NCI-H1105 treated with DMSO at 0.1 percent for 48 hours (cell line): ENCODE measurements at places on chromosomes 1 and 21.

DNA sequence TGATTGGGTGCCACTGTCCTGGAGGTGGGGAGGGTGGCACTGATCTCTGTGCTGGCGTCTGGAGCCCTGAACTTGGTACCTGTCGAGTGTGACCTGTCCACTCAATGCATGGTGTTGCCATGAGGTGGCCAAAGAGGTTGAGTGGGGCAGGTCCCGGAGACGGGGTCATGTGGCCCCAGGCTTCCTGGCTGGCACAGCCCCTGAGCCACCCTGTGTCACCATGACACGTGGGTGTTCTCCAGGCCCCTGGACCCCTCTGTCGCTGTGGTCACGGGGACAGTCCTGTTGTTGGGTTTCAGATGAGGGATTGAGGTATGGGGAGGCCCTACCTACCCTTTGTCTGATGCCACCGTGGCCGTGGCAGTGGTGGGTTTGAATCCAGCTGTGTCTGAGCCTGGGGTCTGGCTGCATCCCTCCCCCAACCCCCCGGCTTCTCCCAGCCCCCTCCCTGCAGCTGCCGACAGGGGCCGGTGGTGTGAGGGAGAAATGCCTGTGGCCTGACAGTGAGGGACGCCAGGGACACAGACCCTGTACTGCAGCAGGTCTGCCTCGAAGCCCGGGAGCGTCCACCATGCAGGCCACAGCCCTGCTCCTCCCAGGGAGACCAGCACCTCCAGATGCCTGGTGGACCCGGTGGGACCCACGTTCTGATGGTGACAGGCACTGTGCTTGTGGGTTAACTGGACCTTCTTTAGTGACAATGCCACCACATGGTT is 12.0 kb downstream of the TRPM2 start:
- no peak for DNase-seq

DNA sequence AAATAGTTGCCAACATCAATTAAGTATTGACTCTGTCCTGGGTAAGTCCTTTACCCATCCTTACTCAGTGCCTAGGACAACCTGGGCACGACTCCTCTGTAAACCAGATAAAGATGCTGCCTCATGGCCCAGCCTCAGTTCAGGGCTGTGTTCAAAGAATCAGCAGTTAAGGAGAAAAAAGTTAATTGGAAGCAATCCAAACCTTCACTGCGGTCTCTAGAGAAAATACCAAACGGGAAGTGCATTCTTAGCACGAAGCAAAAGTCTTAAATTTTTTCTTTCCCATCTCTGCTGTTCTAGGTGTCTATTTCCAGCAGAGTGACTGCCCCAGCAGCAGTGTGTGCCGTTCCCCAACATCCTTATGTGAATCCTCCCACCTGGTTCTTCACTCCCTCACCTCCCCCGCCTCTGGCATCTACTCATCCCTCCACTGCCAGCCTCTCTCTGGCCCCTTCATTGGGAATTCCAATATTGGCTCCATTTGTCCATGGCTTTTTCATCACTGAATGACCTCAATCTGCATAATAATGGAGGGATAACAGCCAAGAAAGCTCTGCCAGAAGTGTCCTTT is 23.2 kb downstream of the KANK4 start:
- no peak for DNase-seq

DNA sequence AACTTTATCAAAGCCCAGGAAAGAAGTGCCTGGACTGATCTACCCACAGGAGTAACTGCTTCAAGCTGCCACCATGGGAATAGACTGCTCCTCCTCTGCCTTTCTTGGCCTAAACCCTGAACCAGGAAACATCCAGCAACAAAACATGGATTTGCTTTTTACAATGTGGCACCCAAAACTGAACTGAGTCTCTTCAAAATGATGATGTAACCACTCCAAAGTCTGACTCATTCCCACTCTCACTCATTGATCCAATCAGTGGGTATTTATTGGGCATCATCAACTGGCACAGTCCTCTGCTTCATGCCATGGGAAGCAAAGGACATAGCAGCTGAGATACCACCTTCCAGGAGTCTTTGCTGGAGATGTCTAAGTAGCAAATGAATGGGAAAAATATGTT is 23.5 kb downstream of the CYP4A22 start:
- DNase-seq: no peak

- no peak for DNase-seq
Observed at GRCh38 chr1:12565966-12566352, 52.1 kb downstream of the DHRS3 start.

- peak; percentile 75 for DNase-seq
Observed at GRCh38 chr1:63073309-63074306, 248.8 kb upstream of the FOXD3 start.

DNA sequence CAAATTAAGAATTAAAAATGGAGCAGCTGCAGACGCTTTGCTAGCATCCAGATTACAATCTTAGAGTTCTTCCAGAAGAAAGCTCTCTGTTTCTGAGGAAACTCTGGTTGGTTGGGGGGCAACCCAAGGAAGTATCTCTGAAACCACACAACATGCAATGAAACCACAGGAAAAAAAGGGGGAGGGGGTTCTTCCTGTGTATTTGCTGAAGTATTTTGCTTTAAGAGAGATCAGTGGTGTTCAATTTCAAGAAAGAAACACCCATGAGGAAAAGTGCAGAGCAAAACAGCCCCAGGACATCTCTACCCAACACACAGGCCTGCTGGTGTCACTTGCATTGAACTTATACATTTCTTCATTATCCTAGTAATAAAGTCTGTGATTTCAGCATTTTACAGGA is 19.7 kb upstream of the TIAM1 start:
- DNase-seq: no peak

DNA sequence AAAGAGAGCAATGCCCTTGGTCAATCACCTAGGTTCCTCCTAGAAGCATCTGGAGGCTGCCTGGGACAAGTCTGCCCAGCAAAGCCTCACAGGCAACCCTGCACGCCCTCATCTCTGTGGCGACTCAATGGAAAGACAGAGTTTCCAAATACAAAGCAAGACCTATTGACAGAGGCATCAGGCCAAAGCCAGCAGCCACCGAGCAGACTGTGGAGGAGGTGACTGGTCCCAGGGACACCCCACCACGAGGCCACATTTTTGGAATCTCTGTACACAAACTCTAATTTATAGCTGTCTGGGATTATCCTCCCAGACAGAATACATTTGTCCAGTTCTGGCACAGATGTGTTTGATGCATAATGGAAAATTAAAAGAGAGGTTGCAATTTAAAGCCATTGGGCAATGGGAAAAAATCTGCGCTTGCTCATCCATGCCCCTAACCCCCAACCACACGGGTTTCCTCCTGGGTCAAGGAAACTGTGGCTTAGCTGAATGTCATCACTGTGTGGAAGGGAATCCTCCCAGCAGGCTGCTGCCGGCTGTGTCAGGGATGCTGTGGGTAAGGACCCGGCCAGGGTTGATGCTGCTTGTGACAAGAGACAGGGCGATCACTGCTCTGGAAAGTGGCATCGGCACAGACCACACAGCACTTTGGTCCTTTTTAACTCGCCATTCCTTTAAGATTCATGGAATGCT is 14.3 kb downstream of the TSPAN2 start:
- DNase-seq: no peak

- DNase-seq: no peak
Observed at GRCh38 chr1:217856342-217857034, 225.3 kb downstream of the SPATA17 start.

DNA sequence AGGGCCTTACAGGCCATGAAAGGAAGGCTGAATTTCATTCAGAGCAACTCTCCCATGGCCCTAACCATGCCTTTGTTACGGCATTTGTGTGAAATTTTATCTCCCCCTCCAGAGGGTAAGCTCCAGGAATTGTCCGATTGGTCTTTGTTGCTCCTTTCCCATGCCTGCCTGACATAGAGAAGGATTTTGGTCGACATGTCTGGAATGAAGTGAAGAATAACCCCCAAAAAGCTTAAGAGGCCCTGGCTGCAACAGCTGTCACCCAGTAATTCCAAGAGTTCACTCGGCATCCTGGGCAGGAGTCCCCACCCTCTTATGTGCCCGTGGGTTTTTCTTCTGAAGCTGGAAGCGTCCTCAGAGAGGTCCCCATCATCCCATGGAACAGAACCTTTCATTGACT is 20.6 kb downstream of the CDA start:
- no peak for DNase-seq

- no peak for DNase-seq
Observed at GRCh38 chr1:164704954-164705353, 146.0 kb downstream of the PBX1 start.

- DNase-seq: no peak
Observed at GRCh38 chr1:157288996-157289395, 150.8 kb upstream of the ETV3 start.

DNA sequence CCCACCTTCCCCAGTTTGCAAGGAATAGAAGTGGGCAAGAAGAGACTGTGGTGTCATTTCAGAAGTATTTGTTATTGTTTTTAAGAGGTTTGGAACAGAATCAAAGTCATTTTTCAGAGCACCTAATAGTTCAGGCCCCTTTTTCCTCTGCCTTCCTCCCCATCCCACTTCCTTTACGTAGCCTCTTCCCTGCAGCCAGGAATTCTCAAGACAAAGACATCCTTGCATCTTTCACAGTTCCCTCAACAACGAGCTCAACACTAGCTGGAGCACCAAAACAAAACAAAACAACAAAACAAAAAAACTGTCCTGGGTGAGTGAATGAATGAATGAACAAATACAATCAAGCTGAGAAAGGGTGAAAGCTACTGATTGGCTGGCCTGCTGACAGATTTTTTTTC is 7.0 kb downstream of the PALMD start:
- DNase-seq: no peak

- DNase-seq: peak; percentile 12
Observed at GRCh38 chr1:155933591-155934096, 569 bp downstream of the KHDC4 start.

DNA sequence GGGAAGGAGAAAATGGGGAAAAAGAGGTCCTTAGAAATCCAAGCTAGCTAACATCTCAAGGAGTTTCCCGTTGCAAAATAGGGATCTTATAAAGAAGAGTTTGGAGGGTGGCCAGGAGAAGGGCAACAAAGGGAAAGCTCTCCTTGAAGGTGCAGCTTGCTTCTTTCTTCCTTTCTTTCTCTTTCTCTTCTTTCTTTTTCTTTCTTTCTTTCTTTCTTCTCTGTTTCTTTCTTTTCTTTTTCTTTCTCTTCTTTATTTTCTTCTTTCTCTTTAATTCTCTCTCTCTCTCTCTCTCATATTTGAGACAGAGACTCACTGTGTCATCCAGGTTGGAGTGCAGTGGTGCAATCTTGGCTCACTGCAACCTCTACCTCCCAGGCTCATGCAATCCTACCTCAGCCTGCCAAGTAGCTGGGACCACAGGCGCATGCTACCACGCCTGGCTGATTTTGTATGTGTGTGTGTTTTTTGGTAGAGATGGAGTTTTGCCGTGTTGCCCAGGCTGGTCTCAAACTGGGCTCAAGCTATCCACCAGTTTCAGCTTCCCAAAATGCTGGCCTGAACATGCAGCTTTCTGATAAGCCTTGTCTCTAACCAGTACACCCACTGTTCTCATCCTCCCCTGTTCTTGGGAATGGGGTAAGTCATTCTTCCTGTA is 44.4 kb downstream of the RNF11 start:
- no peak for DNase-seq

- DNase-seq: no peak
Observed at GRCh38 chr1:150441121-150441520, 46.1 kb upstream of the TARS2 start.

DNA sequence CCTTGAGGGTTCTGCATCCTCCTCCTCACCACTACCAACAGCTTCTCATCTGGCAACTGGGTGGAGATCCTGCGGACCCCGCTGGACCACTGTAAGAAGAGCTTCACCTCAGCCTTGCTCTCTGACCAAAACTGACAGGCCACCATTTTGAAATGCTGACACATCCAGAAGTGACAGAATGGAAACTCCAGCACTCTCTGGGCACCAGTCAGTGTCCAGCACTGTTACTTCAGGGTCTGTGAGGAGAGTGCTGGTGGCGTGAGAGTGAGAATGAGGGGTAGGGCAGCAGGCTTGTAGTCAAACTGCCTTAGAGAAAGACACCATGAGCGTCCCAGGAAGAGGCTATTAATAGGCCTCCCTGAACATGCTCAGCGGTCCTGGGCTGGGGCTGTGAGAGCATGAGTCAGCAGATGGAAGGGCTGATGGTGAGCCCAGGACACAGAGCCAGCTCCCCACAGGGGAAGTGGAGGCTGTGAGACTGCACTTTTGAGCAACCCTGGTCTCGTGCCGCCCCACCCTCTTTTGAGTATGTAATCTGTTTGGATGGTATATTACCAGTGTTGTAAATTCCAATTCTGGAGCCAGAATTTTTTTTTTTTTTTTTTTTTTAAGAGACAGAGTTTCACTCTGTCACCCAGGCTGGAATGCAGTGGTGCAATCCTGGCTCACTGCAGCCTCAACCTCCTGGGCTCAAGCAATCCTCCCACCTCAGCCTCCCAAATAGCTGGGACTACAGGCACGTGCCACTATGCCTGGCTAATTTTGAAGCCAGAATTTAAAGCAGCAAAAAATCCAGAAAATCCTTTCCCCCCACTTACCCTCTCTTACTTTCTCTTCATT is 34.4 kb upstream of the SLC30A1 start:
- DNase-seq: no peak

DNA sequence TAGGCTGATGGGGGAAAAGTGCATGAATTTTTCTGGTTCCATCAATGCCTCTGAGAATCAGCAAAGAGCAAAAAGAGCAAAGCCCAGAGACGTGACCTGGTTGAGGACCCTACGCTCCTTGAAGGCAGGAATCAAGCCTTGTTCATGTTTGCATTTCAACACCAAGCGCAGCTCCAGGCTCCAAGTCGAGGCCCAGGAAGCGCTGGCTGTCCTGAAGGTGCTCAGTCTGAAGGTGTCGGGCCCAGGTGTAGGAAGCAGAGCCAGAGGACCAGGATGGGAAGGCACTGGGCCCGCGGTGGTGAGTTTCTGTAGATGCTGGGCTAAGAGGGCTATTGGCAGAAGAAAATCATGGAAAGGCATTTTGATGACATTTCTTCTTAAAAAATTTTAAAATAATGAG is 25.6 kb upstream of the KCNE2 start:
- DNase-seq: no peak

- no peak for DNase-seq
Observed at GRCh38 chr1:196659471-196659870, 7.6 kb downstream of the CFH start.

GRCh38 chr1:19690342-19690741 is 25.7 kb downstream of the HTR6 start:
- no peak for DNase-seq

- DNase-seq: no peak
Observed at GRCh38 chr1:93728480-93729131, 47.0 kb upstream of the BCAR3 start.

GRCh38 chr1:56561227-56562019 is 17.9 kb downstream of the PLPP3 start:
- no peak for DNase-seq
